Occipital lobe (tissue), 3 donors: ENCODE measurements at places on chromosomes 2 and 18. TPM values are rescaled to one million over a fixed set of nuclear protein-coding genes. Genes with fewer than 3 reads are reported as not detected.

ABCB11 gene
- 0.16 TPM for total RNA-seq

MERTK gene
- total RNA-seq: 7.2 TPM

ABCG8 gene
- 0.31 TPM for total RNA-seq

DNA sequence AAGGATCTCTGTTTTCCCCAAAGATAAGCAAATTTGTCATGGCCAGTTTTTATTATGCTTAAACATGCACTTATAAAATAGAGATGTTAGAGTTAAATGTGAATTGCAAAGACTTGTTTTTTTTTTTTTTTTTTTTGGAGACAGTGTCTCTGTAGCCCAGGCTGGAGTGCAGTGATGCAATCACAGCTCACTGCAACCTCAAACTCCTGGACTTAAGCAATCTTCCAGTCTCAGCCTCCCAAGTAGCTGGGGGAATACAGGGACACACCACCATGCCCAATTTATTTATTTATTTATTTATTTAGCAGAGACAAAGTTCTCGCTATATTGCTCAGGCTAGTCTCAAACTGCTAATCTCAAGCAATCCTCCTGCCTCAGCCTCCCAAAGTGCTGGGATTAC lies 15.1 kb downstream of the PHOSPHO2 start:
- no peak for DNase-seq

- DNase-seq: no peak
Measured at GRCh38 chr2:231664727-231665126, 43.6 kb upstream of the PTMA start.

GRCh38 chr2:218995972-218996711 lies 2.9 kb upstream of the CRYBA2 start:
- peak; percentile 70 for DNase-seq

DNA sequence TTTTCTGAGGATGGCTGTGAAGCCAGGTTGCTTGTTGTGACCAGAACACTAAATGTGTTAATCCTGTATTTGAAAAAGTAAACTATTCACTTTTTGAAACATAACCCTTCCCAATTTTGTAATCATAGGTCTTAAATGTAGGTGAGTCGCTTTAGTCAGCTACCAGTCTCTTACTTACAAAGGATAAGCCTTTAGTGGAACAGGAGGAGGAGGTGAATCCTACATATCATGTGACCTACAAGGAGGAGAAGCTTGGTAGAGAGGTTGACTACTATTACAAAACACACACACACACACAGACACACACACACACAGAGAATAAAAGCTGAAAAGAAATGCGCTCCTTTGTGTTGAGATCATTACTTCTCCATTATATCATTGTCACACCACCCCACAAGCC lies 59.9 kb upstream of the SPAG16 start:
- DNase-seq: no peak

- no peak for DNase-seq
Measured at GRCh38 chr2:233075141-233075965, 15.2 kb downstream of the INPP5D start.
